ENCODE measurements at places on chromosomes 12 and 14. TPM values are rescaled to one million over a fixed set of nuclear protein-coding genes. Genes with fewer than 3 reads are reported as not detected.

Gene THAP2
- 8.5 TPM for total RNA-seq

GRCh38 chr12:33357181-33357580 is 82.4 kb downstream of the SYT10 start:
- DNase-seq = no peak

Gene KRT72
- total RNA-seq = 52.7 TPM

GRCh38 chr14:68563251-68564131 is 229.4 kb downstream of the ZFP36L1 start:
- DNase-seq = no peak

- DNase-seq = no peak
Observed at GRCh38 chr14:75495399-75495798, 26.9 kb upstream of the BATF start.

GRCh38 chr14:90193925-90194324 is 62.4 kb upstream of the PSMC1 start:
- no peak for DNase-seq

DNA sequence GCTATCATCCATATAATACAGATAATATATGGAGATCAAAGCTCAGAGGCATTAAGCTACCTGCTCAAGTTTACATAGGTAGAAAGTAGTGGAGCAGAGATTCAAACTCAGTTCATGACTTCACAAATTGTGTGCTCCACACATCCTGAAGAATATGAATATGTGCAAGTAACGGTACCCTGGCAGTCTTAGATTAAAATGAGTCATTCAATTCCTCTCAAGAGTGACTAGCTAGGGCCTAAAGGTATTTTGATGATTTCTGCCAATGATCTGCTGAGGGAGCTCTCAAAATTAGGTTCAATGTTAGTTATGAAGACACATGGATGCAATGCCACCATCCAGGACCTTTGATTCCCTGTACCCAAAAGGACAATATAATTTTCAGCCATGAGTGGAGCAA is 58.9 kb downstream of the GRIP1 start:
- no peak for DNase-seq

DNA sequence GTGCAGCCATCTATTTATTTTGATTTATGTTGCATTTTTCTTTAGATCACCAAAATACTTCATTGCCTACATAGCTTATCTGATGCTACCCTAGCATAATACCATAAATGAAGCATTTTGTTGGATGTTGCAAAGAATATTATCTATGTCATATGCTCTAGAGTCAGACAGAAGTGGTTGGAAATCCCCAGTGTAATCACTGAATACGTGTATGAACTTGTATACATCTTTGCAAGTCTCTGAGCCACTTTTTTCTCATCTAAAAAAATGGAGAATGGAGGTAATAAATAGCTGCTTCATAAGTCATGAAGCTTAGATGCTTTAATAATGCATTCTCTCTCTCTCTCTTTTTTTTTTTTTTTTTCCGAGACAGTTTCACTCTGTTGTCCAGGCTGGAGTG is 18.5 kb downstream of the EVL start:
- DNase-seq = no peak

- DNase-seq = no peak
Observed at GRCh38 chr12:70251226-70251625, 8.0 kb downstream of the CNOT2 start.

DNA sequence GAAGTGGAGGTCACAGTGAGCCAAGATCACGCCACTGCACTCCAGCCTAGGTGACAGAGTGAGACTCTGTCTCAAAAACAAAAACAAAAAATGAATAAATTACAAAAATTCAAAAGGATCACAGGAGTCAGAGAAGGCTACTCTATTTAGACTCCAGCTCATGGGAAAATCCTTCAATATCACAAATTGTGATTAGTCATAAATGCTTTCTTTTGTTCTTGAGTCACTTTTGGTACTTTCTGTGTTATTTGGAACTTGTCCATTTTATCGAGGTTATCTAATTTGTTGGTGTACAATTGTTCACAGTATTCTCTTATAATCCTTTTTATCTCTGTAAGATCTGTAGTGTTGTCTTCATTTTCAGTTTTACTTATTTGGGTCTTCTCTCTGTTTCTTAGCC is 18.9 kb downstream of the ALDH2 start:
- no peak for DNase-seq

DNA sequence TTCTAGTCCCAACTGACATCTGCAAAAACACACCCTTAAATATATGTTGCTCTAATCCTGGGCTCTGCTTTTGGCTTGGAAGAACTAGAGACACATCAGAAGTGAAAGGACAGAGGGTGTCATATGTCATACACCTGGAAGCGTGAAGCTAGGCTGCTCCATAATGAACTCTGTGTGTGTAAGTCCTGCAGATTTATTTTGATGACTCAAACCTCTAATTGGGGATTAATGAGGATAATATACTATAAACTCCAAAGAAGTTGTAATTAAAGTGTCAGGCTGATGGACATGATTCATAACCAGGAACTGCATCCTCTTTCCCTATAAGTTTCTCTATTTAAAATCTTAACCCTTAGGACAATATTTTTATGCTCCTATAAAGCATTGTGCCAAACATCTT is 4.4 kb upstream of the KCNK10 start:
- DNase-seq = no peak

GRCh38 chr14:90426663-90427062 is 29.8 kb downstream of the CALM1 start:
- no peak for DNase-seq

Gene P2RX2
- total RNA-seq = not detected

DNA sequence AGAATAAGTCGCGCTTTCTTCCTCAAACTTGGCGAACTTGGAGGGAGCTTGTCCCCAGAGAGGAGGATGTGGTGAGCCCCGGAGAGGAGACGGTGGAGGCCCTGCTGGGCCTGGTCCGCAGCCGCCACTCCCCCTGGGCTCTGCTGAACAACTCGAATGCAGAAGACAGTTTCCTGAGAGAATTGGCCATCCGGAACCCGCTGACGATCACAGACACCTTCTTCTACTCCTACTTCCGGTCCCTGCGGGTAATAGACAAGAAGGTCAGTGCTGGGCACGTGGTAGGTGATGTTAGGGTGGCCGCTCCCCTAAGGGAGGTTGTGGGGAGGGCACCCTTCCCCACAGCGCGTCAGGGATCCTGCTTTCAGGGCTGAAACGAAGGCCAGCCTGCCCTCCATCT is 1.6 kb downstream of the LRRC43 start:
- no peak for DNase-seq

Measured in T-cell (primary cell).